ENCODE measurements at places on chromosomes 6 and 20.

DNA sequence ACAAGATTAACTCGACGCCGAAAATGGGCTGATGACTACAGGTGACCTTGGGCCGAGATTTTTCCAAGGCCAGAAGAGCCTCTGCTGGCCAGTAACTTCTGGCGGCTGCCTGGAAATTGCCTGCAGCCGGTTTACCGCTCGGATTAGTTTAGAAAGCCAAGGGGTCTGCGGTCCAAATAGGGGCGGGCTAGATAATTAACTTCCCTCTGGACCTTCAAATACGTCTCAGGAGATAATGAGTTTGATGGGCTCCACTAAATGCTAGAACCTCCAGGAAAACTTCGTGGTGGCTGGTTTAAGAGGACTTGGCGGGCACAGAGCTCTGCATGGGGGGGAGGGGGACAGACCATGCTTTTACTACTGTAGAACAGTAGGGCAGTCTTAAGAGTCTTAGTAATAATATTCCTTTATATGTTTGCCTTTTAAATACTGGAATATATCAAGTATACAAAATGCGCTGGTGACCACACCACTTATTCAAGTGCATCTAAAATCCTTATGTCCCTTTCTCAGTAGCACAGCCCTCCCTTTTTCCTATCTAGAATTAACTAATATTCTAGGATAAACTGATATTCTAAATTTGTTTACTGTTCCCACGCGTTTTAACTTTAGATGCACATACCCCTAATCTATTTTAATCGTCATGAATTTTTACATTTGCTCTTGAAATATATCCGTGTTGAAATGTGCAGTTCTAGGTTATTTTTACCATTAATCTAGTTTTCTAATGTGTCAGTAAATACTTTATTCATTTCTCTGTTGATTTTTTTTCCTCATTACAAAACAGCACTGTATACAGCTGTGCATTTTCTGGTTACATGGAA, 107.5 kb upstream of the PRSS16 start:
- no peak for DNase-seq

DNA sequence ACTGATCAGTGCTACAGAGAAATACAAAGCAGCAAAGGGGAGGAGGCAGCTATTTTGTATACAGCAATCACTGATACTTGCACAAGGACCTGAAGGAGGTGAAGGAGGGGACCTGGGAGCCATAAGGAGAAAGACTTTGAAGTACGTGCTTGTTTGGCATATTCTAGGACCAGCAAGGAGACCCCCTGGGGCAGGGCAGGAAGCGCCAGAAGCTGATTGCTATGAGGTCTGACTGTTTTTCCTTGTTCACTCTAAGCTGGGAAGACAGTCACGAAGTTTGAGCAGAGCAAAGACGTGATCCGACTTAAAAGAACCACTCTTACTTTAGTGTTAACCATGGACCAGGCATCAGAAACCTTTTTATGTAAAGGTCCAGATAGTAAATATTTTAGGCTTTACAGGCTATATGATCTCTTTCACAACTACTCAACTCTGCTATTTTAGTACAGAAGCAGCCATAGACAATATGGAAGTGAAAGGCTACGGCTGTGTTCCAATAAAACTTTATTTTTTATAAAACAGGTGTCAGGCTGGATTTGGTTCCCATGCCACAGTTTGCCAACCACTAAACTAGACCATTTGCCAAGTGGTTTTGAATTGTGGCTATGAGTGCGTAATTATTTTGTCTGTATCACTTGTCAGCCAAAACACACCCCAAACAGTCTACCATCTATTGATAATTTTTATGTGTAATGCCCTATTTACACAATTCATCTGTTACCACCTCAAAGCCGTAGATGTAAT, 217.9 kb downstream of the PRL start:
- DNase-seq, result no peak

GRCh38 chr20:4794846-4795245, 73.1 kb downstream of the PRND start:
- DNase-seq, result no peak

GRCh38 chr6:166556863-166557322, 29.6 kb downstream of the RAMACL start:
- no peak for DNase-seq

- DNase-seq, result no peak
These were observed 16.9 kb upstream of the TGM2 start for GRCh38 chr20:38181971-38182370.

- no peak for DNase-seq
These were observed 298.2 kb downstream of the PHACTR1 start for GRCh38 chr6:13014504-13015378.

- DNase-seq, result no peak
These were observed 4.5 kb upstream of the PTCRA start for GRCh38 chr6:42911171-42912021.

- DNase-seq, result no peak
These were observed 15.2 kb downstream of the COX4I2 start for GRCh38 chr20:31652917-31653396.

DNA sequence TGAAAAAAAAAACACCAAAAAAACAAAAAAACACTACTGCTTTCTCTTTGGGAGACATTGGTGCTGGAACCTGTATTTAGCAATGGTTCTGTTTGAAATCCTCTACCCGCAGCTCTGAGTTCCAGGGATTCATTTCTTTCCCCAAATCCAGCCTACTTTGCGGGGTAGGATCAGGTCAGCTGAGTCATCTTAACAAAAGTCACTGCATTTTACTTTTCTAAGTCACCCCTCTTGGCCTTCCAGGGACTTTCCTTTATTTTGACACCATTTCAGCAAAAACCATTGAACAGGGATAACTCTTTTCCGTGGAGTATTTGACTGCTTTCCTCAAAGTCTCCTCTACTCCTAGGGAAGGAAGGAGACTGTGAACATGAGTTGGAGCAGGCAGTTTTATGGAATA, 837.6 kb downstream of the MAFB start:
- no peak for DNase-seq

DNA sequence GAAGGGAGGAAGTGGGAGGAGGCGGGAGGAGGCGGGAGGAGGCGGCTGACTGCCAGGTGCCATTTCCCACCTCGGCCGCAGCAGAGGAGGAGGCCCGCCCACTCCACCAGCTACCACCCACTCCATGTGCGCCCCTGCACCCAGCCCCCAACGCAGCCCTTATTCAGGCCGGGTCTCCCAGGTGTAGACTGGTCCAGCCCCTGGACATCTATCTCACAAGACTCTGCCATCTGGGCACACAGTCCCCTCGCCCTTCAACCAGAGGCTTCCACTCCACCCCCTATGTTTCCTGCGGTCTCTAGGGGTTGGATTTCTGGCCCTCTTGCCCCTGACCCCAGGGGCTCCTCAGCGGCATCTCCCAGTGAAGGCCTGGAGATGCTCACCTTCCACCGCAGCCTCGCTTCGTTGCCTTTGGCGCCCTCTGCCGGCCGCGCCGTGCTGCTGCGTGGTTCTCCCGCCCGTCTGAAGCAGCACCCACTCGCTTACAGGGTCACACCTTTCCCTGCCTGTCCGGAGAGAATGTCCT, 32.6 kb upstream of the FAM83D start:
- peak; percentile 75 for DNase-seq

DNA sequence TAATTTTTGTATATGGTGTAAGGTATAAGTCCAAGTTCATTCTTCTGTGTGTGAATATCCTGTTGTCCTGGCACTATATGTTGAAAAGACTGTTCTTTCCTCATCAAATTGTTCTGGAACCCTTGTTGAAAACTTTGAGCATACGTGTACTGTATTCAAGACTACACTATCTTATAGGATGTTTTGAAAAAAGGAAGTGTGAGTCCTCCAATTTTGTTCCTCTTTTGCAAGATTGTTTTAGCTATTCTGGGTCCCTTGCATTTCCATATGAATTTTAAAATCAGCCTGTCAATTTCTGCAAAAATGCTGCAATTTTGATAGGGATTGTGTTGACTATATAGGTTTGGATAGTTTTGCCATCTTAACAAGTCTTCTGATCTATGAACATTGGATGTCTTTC, 195.2 kb downstream of the BACH2 start:
- DNase-seq, result no peak

GRCh38 chr6:16824845-16825685, 63.8 kb upstream of the ATXN1 start:
- DNase-seq, result no peak

GRCh38 chr6:88919032-88919431, 44.4 kb downstream of the RNGTT start:
- no peak for DNase-seq

- no peak for DNase-seq
These were observed 36.9 kb upstream of the HLA-C start for GRCh38 chr6:31308845-31309175.

DNA sequence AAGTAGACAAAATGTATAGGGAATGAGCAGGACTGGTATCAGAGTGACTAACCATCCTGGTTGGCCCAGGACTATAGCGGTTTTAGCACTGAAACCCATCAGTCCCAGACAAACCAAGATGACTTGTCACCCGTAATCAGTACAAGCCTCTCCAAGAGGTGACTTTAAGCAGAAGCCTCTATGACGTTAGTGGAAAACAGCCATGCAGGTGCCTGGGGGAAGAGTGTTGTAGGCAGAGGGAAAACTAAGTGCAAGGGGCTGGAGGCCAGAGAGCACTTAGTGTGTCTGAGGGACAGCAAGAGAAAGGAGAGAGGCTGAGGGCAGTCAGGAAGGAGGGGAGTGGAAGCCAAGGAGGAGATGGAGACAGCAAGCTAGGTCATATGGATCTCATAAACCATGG, 2.1 kb downstream of the SGK2 start:
- no peak for DNase-seq

GRCh38 chr6:153062516-153062915, 60.0 kb upstream of the MTRF1L start:
- no peak for DNase-seq

DNA sequence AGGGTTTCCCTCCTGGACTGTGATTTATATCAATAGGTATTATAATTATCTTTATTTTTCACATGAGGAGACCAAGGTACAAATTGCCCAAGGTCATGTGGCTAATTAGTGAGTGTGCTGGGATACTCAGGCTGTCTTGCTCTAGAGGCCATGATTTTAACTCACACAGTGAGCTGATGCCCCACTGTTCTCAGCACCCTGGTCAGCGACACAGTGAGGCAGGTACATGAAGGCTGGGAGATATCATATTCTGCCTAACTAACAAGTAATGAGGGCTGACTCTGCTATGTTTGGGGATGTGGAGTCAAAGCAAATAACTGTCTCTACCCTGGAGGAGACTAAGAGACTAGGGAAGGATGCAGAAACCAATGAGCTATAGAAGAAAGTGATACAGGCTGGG, 501.1 kb downstream of the PTPRT start:
- no peak for DNase-seq

GRCh38 chr6:41408576-41408975, 73.2 kb downstream of the NCR2 start:
- DNase-seq, result no peak

GRCh38 chr20:60013296-60014139, 55.3 kb downstream of the CDH26 start:
- DNase-seq, result no peak

- DNase-seq, result no peak
These were observed 3.9 kb upstream of the CCN5 start for GRCh38 chr20:44711237-44711636.

Data from activated CD4-positive, alpha-beta T cell treated with anti-CD3 and anti-CD28 coated beads for 24 hours (primary cell).